ENCODE measurements at places on chromosomes 5 and 9.

DNA sequence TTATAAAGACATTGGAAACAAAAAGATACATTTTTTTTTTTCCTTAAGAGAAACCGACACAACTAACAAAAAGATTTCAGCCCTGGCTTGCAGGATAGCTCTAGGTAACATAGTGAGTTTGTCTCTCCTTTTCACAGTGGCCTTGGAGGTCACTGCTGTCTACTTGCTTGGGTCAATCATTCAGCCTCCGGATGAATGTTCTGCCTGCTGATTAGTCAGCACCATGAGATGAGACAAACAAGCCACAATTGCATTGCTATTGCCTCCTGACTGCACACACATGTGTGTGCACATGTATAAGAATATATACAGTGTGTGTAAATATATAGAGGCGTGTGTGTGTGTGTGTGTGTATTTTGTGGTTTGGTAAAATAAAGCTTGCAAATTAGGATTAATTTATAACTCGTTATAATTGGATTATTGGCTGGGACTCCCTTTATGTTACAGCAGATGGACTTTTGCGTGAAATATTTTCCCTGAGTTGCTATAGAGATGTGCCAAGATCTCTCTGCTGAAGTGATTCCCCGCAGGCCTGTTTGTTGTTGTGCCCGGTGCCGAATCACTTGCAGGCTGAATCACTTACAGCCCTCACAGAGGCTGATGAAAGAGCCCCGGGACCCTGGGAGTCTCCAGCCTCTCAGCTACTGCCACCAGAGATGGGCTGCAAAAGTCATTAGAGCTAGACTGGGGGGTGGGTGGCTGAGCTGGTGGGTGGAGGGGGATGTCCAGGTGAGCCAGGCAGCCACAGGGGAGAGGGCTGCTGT is 161.2 kb downstream of the FGF18 start:
- no peak for DNase-seq

DNA sequence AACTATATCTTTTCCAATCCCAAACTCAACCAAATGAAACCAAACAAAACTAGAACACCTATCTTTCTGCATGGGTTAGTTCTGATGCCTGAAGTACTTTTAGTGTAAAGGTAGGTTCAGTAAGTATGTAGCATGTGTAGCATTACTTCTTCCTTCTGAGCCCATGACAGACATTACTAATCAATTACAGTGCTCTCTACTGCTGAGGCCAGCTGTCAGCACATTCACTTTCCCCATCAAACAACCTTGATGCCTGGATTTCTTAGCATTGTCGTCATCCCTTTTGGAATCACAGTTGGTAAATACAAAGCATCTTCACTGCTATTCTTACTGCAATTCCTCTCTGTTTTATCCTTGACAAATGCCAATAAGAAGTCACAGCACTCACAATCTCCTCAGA is 103.2 kb downstream of the PTTG1 start:
- no peak for DNase-seq

DNA sequence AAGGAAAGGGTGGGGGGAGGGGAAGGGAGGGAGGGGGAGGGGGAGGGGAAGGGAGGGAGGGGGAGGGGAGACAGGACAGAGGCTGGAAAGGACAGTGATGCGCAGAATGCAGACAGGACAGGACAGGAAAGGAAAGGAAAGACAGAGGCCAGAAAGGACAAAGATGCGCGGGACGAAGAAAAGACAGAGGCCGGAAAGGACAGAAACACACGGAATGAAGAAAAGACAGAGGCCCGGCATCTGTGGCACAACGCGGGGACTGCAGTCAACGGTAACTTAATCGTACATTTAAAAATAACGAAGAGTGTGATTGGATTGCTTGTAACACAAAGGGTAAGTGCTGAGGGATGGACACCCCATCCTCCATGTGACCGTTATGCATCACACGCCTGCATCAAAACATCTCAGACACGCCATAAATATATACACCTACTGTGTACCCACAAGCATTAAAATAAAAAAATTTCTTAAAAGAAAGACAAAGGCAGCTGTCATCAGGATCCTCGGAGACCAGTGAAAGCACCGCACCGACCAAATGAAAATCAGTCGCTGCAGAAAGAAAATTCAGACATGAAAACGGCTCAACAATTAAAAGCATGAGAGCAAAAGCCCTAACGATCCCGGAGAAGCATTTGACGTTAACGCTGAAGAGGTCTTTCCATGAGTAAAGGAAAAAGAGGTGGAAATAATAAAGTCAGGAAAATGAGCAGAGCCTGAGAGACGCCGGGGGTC is 52.9 kb upstream of the EXOC3 start:
- DNase-seq = no peak

- no peak for DNase-seq
These were observed 147.3 kb downstream of the OSTF1 start for GRCh38 chr9:75235632-75236031.

DNA sequence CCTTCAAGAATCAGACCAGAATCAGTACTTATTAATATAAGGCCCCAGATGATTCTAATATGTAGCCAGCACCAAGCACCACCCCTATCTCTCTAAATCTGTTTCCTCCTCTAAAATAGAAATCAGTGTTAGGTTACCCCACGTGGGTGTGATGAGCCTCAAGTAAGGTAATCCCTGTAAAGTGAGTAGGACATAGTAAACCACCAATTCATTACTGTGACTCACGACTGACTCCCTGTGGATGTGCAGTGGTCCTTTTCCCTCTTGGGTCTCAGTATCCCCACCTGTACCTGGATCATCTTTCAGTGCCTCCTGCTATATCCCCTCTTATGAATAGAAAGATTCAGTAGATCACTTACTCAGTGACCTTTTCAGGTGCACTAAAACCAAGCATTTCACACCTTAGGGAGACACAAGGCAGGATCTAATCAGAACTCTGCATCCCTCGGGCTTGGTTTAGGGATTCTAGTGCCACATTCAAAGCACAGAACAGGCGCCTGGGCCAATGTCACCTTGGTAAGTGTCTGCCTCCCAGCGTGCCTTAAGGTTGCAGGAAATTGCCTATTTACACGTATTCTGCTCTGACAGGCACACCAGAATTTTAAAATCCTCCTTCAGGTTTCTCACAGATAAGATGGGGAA is 12.2 kb upstream of the ALDH1B1 start:
- no peak for DNase-seq

DNA sequence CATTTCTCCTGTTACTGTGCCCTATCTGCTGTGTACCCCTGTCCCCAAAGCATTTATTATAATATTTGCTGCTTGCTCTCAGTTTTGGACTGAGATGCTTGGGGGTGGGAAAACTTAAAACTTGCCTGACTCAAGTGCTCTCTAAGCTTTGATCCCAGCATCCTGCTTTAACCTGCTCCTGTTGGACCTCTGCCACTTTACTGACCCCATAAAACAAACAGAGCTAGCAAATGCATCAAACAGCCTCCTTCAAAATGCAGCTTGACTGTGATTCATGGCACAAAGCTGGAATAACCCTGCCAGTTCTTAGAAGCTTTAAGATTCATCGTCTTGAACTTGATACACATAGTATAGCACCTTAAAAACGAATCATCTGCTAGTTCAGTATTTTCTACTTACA is 212.5 kb downstream of the DEPDC1B start:
- peak; percentile 35 for DNase-seq

GRCh38 chr9:114941376-114941775 is 11.0 kb upstream of the TNFSF8 start:
- DNase-seq = no peak

DNA sequence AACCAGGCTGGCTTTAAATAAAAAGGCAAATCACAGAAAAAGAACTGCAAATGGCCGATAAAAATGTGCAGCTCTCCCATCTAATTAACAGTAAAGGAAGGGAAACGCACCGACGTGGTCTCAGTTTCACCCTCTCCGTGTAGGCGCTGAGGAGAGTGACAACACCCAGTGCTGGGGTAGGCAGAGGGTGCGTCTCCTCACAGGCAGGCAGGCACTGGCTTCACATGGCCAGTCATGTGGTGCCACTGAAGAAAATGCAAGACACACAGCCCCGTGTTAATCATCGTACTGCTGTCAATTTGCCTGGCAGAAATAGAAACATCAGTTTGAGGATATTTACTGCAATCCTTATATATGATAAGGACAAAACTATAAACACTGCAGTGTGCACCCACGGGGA is 178.4 kb downstream of the FANCC start:
- DNase-seq = no peak

DNA sequence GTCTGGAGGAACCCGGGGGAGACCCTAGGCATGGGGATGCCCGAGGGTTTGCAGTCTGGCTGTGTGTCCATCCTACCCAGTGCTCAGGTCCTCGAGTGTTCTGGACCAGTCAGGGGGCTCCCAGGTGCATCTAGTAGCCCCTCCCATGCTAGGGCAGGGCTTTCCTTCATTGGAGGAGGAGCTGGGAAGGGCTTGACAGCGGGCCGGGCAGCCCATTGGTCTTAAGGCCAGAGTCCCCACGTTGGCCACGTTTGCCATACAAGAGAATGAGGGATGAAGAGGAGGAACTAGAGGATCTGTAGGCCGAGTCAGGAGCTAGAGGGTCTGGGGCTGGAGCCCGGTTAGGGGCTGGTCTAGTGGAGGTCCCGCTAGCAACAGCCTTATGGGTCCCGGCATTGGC is 37.3 kb upstream of the CTSV start:
- no peak for DNase-seq

- no peak for DNase-seq
These were observed 83.8 kb downstream of the PRDM9 start for GRCh38 chr5:23591250-23591649.

DNA sequence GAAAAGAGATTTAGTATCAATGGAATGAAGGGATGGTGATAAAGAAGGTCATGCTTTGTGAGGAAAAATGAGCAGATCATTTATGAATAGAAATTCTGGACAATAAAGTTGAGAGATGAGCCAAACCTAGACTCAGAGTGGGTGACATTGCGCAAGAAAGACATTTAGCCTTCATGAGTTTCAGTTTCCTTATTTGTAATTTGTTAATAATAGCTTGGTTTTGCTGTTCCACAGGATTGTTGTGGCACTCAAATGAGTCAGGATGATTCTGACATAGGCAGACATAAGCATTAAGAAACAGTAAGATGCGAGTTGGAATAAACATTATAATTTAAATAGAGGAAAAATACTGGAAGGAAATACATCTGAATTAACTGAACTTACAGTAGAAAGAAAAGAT is 34.8 kb downstream of the ITGA2 start:
- DNase-seq = no peak

DNA sequence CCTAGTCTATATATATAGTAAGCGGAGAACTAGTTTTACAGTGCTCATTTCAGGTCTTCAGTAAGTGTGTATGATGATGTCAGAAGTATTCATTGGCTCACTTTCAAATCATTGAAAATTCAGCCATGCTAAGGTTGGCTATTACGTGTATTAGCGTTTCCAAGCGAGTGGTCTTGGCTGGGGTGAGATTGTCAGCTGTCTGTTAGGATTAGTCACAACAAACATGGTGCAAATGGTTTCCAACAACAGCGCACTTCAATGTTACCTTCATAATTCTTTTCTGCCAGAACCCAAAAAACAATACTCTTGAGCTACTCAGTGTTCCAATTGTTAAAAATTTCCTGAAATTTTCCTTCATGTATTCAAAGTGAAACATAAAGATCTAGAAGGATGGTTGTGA is 283.0 kb downstream of the AOPEP start:
- no peak for DNase-seq

DNA sequence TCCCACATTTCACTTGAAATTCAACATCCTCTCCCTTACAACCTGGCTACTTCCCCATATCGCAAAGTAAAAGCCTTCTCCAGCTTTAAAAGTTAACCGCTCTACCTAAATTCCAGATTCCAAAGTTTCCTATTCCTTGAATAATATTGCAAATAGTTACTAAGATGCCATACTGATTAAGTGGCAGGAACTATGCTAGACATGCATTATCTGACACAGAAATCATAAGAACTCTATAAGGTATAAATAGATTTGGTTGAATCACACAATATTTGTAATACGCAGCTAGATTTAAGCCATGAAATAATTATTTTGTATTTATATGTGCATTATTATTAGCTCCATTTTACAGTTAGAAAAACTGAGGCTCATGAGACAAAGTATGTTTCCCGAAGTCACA is 92.8 kb downstream of the NFIB start:
- no peak for DNase-seq

DNA sequence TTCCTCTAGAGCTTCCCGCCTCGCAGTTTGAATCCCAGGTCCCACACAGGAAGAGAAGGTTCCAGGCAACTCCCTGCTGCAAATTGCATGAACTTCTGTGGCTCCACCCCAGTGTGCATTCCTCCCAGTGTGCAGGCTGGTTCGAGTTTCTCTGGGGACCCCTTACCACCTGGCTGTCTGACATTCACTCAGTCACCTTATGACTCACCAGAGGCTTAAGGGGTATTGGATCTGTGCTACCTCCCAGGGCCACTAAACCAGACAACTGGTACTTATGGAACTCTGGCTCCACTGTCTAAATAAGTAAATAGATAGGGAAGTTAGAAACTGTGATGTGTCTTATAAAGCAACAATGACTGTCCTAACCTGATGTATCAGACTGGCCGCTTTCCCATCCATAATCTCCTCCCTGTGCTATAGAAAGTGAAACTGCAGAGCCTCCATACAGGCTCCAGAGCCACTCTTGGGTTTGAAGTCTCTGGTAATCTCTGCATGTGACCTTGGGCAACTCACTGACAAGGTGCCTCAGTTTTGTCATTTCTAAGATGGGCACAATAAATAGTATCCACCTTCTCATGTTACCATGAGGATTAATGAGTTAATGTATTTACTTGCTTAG is 720.6 kb downstream of the SEMA5A start:
- no peak for DNase-seq

DNA sequence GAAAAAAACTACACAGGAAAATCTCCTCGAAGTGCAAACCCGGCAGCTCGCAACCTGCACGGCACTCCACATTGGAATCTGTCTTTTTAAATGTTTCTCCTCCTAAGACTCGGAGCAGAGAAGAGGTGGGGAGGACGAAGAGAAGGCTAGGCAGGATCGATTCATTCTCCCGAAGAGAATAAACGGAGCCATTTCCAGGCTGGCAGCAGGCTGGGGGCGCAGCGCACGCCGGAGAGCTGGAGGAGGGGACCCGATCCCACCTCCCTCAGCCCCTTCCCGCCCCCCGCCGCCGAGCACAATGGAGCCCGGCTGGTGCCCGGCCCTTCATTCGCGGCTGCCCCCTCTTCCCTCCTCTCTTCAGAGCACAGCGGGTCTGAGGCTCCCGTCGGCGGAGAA is 628 bp downstream of the HOMER1 start:
- no peak for DNase-seq

DNA sequence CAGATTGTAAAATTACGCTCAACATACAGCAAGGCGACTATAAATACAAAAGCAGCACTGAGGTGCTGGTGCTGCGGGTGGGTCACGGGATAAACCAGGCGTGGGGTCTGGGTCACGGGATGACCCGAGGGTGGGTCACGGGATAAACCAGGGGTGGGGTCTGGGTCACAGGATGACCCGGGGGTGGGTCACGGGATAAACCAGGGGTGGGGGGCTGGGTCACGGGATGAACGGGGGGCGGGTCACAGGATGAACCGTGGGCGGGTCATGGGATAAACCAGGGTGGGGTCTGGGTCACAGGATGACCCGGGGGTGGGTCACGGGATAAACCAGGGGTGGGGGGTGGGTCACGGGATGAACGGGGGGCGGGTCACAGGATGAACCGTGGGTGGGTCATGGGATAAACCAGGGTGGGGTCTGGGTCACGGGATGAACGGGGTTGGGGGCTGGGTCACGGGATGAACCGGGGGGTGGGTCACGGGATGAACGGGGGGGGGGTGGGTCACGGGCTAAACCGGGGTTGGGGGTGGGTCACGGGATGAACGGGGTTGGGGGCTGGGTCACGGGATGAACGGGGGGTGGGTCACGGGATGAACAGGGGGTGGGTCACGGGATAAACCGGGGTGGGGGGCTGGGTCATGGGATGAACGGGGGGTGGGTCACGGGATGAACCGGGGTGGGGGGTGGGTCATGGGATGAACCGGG is 30.2 kb upstream of the SLC9A3 start:
- no peak for DNase-seq
